ENCODE measurements at places on chromosomes 7 and 10.
A peak's percentile ranks its signal among the peaks of the same experiment; 100 is the strongest.

DNA sequence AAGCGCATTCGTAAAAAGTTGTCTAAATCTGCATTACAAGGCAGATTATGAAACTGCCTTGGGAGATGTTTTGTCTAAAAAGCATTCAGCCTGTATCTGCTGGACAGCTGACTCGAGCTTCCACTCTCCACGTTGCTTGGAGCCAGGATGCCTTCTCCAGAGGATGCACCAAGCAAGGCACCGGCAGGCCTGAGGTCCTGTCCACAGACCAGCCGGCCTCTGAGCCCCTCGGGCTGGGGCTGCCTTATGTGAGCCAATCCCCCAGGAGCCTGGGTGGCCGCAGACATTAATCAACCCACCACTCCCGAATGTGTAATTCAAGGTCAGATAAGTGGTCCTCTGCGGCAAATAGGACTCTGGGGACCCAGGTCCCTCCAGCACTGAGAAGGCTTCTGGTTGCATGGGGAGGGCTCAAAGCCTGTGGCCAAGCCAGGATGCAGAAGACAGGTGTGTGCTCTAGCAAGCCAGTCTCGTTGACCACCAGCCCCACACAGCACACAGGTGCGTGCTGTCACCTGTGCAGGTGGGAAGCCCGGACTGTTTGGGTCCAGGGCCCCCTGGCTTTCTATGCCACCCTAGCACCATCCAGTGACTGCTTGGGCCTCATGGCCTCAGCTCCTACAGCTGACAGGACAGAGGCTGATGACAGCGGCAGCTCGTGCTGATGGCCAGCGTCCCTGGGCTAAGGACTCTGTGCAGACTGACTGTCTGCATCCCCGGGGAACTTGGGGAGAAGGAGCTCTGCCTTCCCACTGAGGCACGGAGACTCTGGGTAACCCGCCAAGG, 4.8 kb upstream of the RET start:
- no peak for DNase-seq

DNA sequence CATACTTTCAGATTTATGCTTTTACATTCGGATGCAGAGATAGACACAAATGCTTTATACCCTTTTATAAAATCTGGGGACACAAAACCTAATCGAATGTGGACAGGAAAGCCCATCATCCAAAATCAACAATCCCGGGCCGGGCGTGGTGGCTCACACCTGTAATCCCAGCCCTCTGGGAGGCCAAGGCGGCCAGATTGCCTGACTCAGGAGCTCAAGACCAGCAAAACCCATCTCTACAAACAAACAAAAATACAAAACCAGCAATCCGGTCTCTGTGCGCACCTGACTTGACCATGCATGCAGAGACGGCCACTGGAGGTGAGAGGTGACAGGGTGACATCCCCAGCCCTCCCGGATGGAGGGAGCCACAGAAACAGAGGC, 13.5 kb downstream of the COBL start:
- DNase-seq: no peak

- DNase-seq: no peak
Observed at GRCh38 chr7:155448632-155449007, 9.3 kb upstream of the EN2 start.

DNA sequence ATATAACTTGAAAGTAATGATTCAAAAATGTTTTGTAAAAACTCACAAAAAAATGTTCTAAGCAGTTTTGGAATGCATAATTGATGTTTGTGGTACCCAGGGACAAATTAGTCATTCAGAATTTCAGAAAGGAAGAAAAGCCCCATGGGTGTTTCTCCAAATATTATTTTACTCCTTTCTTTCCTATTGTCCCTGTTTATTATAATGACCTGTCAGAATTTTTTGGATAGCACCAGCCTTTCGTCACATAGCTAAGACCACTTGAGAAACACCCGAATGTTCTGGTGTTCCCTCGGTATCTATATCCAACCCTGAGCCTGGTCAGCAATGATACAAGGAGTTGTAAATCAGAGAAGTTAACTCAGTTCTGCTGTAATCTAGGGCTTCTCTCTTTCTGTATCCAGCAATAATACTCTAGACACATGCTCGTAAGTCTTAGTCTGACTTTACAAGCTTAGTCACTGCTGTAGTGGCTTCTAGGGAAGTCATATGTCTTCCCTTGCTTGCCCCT, 64.8 kb upstream of the MEOX2 start:
- DNase-seq: no peak

GRCh38 chr10:114544045-114544659, 113.9 kb downstream of the ABLIM1 start:
- peak; percentile 49 for DNase-seq

DNA sequence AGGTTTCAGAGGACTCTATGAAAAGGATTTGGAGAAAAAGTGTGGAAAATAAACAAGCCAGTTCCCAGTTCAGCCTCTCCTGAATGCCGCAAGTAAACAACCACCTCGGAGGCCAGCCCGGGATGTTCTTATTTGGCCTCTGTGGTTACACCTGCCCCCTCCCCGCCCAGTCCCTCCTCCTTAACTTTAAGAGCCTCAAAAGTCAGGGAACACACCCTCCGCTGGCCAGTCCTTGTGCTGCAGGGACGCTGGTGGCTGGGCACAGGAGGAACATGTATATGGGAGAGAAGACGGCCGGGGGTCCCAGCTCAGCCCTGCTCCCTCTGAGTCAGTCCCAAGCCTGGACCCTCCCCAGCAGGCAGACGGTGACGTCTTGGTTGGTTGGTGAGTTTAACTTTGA, 6.1 kb downstream of the CHST3 start:
- no peak for DNase-seq

GRCh38 chr10:70284542-70285475, 1.0 kb upstream of the NPFFR1 start:
- DNase-seq: no peak

GRCh38 chr7:88132725-88133124, 87.1 kb downstream of the SRI start:
- no peak for DNase-seq

DNA sequence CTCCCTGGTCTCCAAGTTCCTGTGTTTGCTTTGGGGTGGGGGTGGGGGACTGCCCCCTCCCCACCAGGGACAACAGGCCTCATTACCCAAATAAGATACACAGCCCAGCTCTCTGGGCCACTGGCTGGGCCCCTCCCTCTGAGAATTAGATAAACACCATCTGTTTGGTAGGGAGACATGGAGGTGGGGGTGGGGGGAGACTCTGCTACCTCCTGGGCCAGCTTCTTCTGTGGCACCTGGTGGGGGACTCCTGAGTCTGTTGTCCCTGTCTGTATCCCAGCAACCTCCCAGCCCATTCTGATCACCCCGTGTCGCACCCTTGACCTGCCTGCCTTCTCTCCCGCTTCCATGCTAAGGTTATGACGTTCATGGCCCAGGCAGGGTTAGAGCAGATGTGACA, 5.8 kb downstream of the MLXIPL start:
- no peak for DNase-seq

DNA sequence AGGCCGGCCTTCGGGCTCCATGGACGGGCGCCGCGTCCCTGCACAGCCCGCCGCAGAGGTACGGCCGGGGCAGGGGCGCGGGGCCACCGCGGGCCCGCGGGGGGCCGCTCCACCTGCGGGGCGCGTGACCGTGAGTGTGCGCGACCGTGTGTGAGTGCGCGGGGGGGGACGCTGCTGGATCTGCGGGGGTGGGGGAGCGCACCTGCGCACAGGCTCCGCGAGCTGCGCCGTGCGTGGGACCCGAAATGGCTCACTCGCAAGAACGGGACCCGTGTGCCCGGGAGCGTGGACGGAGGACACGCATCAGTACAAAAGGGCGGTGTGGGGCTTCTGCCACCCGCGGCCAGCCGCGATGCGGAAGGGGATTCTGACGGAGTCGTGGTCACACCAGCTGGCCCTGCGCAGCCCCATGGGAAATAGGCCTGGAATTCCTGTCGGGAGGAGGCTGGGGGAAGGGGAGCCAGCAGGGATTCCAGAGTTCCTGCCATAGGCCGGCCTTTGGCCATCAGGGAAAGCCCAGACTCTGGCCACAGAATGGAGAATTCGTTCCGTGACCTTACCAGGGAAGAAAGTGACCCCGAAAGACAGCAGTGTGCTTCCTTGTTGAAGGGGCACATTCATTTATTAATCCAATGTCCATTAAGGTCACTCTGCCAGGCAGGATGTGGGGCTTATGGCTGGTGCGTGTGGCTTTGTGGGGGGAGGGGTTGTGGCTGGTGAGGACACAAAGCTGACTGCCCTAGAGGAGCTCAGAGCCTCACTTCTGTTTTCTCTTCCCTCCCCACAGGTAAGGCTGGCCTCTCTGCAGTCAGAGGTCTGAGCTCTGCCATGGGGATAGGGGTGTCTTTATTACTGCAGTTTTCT, 494 bp downstream of the REPIN1 start:
- DNase-seq: no peak

GRCh38 chr7:114759347-114760062, 162.4 kb upstream of the MDFIC start:
- no peak for DNase-seq

DNA sequence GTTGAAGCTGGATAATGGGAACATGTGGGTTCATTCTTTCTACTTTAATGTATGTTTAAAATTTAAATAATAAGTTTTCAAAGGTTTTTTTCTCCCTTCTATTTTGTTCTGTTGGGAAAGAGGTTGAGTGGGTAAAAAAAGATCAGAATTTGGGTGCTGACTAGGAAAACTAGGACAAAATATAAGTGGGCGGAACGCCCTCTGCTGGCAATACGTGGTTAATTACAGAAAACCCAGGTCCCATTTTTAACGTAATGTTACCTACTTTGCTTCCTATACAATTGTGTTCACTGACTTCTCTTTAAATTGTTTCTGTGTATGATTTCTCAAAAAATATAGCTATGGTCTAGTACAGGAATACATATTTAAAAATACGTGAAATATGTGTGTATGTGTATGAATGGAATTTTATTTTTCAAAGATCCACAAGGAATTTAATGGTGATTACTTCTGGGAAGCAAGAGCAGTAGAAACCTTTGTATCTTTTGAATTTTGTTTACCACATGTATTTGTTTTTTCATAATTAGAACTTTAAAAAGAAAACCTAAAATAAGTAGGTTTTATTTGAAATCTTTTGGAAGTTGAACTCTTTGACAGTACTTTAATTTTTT, 8.7 kb downstream of the ECD start:
- peak; percentile 23 for DNase-seq
